Prostate gland (tissue), 2 donors: ENCODE measurements at places on chromosomes 6 and 20.

- no peak for DNase-seq
These were observed 28.5 kb downstream of the HAO1 start for GRCh38 chr20:7911586-7912330.

DNA sequence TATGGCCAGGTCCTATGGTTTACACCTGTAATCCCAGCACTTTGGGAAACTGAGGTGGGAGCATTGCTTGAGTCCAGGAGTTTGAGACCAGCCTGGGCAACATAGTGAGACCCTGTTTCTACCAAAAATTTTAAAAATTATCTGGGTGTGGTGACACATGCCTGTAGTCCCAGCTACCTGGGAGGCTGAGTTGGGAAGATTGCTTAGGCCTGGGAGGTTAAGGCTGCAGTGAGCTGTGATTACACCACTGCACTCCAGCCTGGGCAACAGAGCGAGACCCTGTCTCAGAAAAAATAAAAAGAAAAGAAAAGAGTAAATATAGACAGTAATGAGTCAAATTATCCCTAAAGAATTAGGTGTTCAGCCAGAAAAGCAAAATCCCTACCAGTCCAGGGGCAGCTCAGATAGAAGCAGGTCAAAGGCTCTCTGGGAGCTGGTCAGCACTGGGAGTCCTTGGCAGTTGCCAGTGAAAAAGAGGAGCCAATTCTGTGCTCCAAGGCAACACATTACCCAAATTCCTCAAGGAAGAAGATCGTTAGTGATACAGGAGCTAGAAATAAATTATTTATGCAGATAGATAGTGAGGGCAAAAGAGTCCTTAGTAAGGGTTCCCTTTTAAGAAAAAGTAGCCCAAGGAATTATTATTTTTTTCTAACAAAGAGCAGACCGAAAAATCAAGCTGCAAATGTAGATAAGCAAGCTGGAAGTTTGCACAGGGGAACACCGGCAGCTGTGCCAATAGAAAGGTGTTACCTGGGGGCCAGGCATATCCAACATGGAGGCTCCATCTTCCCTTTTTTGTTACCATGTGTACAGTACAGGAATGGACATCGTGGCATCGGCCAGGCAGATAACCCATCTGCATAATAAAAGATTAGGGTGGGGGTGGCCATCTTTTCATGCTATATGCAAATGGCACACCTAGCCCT, 31.4 kb upstream of the SEC63 start:
- no peak for DNase-seq

DNA sequence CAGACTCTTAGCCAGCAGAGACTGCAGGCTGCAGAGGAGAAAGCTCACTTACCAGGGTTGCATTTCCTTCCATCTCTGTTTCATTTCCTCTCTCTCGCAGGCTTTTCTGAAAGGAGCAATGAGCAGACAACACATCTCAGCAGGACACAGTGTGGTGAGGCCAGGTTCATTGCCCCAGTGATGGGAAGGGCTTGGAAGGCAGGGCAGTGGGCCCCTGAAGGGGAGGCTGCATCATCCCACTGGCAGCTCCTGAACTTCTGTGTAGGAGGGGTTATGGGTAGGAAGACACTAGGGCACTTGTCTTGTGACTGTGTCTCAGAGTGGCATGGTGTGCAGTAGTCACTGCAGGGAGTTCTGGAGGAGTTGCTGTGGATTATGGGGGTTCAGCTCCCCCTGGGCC, 246.8 kb downstream of the QKI start:
- DNase-seq, result no peak

DNA sequence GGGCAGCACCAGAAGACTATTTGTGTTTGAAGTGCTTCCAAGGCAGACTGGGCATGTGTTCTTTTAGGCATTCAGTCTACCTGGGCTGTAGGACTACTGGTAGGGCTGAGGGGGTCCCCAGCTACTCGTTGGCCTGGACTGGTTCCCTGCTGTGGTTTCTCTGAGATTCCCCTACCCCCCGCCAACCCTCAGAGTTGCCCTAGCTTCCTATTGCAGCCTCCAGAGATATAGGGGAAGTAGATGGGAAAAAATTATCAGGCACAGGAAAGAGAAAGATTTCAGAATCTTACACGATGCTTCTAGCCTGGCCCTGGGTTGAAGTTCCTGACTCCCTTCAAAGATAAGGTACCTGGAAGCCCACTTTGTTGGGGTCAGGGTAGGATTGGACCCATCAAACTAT, 22.5 kb downstream of the BRPF3 start:
- no peak for DNase-seq

DNA sequence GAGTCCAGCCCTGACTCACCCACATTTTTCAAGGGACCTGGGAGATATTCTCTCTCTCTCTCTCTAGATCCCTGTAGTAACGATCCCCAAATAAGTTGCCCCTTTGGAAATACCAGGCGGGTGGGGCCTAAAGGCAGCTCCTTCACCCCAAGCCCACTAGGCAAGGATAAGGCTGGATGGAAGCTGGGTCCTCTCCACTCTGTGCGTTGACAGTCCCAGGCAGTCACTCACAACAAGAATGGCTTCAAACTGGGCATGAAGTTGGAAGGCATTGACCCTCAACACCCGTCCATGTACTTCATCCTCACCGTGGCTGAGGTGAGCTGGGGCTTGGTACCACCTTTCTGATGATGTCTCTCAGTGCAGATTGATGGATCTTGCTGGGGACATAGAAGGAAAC, 21.6 kb downstream of the L3MBTL1 start:
- no peak for DNase-seq

DNA sequence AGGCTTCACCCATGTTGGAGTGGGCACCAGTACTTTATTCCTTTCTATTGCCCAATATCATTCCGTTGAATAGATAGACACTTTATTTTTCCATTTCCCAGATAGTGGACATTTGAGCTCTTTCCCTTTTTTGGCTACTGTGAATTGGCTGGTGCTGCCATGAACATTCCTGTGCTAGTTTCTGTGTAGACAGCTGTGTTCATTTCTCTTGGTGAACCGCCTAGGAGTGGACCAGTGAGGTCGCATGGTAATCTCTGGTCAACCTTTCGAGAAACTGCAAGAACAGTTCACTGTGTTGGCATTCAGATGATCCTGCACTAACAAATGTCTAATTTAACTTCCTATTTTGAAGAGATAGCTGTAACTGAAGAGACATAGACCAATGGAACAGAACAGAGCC, 58.6 kb downstream of the RAMACL start:
- DNase-seq, result no peak

GRCh38 chr20:37308086-37309050, 18.9 kb downstream of the MANBAL start:
- no peak for DNase-seq

DNA sequence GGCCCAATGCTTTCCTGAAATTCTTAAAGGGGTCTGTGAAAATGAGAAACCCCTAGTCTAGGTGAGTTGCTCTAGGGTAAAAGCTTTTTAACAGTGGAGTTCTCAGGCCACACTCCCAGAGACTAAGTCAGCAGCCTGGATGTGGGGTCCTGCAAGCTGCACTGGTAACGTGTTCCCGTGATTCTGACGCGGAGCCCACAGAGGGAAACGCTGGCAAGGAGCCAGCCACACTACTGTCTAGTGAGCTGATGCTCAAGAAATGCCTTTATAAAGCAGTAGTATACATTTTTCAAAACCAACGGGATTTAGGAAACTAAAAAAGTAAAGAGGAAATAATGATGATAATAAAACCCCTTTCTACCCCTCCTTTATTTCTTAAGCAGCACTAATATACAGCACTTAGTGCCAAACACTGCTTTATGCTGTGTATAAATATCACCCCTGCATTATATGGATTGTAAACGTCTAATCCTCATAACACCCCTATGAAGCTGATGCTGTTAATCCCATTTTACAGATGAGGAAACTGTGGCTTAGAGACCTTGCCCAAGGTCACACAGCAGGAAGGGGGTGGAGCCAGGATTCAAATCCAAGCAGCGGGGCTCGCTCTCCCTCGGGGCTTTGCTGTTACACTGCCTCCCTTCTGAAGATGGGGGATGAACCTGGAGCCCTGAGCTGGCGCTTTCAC, 25.0 kb downstream of the KCNK15 start:
- DNase-seq, result no peak

- DNase-seq, result no peak
These were observed 32.6 kb downstream of the SLC2A10 start for GRCh38 chr20:46741924-46742668.

GRCh38 chr20:33209789-33210188, 7.4 kb upstream of the BPIFA3 start:
- DNase-seq, result peak; percentile 43

DNA sequence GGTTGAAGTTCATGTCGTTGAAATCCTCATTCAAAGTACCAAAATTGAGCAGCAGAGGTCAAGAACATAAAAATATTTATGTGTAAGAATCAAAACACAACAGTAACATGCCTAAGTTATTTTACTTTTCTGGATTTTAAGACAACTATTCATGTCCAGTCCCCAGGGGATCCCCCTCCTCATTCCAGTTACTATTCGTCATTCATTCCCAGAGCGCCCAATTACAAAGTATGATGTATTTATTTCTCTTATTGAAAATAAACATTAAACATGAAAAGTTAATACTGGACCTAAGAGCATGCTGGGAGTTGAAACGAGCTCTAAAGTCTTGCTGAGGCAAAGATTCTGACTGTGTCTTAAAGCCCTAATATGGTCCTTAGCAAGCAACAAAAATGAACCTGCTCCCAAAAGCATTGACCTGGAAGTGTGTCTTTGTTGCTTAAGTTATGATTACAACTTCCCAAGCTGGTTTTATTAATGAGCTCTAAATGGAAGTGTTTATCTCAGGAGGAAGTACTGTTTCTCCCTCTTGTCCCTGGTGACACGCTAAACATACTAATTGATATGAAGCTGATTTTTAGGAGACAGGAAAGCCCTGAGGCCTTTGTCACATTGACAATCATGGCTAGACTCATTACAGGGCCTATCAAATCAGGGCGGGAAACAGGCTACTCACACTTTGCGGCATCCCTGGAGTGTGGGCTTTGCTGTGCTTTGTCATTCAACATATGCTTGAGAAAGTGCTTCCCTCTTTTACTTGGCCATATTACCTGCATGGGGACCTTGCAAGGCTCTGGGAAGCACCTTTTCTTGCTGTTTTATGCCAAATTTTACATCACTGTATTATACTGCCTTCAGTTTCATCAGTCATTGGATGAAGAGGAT, 192.2 kb upstream of the DTNBP1 start:
- no peak for DNase-seq

DNA sequence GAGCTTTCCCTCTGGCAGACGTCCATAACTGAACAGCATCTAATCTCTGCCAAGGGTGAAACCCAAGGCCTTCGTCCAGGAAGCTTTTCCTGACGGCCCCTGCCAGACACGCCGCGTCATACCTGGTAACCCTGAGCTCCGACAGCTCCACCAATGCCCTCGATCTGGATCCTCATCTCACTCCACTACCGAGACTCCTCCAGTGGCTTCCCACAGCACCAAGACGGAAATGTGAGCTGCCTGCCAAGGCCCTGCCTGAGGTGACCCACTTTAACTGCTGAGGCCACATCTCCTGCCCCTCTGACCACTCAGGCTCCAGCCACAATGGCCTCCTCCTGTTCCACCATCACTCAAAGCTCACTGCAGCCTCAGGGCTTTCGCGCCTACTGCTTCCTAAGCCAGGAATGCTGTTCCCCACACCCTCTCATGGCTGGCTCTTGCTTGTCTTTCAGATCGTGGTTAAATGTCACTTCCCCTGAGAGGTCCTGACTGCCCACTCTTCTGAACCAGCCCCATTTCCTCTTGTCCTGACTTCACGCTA, 143.2 kb downstream of the PREX1 start:
- DNase-seq, result no peak

DNA sequence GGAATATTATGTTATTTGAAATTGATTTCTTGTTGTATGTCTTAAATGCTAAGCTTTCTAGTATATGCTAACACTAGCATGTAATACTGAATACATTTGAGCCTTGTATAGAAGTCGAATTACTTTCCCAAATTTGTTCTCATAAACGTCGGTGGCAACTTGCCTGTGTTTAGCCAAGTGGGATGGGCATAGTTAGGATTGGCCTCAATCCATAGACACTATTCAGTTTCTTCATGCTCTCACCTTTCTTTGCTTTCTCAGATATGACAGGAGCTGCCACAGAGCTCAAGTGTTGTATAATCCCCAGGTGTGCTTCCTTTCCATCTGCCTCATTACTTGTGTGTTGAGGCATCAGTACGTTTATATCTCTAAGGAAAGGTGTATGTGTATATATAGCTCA, 19.3 kb downstream of the ZNF334 start:
- DNase-seq, result peak; percentile 76

DNA sequence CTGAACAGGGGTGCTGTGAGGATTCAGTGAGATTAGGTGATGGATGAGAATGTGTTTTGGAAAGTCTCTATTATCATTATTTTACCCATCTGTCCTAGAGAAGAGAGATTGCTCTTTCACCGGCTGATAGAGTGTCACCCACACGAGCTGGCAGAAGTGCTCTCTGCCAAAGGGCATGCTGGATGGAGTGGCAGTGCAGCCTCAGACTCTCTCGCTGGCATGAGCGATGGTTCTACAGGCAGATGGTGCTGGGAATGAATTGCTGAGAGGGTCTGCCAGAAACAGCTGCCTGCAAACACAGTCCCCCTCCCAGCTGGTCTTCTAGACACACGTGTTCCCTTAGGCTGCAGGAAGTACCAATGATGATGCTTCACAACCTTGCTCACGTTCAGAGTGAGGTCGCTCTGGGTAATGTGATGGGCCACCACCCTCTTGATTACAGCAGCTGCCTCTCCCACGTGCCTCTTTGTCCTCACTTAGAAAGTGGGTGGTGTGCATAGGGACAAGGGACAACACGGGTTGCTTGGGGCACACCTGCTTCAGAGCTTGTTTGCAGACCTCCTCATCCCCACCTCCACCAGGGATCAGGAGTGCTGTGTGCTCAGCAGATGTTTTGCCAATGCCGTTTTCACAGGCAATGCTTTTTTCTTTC, 84.7 kb downstream of the FOXA2 start:
- no peak for DNase-seq

DNA sequence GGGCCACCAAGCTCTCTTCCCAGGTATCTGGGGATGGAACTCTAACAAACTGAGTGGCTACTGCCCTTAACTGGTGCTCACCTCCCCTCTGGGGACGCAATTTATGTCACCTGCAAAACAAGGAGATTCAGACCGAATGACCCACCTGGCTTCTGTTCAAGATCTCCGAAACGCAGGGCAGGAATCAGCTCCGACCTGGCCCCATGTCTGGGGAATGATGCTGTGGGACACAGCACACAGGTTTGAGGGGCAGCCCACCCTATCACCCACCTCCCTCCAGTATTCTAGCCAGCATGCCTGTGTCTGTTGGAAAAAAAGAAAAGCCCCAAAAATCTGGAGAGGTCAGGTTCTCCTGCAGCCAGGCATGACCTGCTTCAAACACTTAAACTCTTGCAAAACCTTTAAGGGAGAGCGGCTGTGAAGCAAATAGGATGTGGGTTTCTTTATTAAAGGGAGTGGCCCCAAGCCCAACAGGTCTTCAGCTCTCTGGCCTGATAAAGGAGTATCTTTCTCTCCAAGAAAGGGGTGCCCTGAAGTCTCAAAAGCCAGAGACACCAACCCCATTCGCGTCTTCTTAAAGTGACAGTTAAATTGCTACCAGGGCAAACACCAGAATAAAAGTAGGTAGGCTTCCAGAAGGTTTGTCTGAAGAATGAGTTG, 6.4 kb downstream of the PREX1 start:
- no peak for DNase-seq

DNA sequence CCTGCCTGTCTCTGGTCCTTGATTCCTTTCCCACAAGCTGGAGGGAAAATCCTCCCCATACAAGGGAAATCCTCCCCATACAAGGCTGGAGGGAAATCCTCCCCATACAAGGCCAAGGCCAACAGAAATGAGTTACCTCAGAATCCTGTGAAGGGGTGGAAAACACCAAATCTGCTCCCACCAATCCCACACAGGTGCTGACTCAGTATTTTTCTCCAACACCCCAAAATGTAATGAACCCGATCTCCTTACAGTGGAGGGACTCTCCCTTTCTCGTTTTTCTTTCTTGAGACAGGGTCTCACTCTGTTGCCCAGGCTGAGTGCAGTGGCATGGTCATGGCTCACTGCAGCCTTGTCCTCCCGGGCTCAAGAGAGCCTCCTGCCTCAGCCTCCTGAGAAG, 6.3 kb downstream of the SNHG17 start:
- DNase-seq, result no peak
